ENCODE measurements at places on chromosomes 5 and 9.

DNA sequence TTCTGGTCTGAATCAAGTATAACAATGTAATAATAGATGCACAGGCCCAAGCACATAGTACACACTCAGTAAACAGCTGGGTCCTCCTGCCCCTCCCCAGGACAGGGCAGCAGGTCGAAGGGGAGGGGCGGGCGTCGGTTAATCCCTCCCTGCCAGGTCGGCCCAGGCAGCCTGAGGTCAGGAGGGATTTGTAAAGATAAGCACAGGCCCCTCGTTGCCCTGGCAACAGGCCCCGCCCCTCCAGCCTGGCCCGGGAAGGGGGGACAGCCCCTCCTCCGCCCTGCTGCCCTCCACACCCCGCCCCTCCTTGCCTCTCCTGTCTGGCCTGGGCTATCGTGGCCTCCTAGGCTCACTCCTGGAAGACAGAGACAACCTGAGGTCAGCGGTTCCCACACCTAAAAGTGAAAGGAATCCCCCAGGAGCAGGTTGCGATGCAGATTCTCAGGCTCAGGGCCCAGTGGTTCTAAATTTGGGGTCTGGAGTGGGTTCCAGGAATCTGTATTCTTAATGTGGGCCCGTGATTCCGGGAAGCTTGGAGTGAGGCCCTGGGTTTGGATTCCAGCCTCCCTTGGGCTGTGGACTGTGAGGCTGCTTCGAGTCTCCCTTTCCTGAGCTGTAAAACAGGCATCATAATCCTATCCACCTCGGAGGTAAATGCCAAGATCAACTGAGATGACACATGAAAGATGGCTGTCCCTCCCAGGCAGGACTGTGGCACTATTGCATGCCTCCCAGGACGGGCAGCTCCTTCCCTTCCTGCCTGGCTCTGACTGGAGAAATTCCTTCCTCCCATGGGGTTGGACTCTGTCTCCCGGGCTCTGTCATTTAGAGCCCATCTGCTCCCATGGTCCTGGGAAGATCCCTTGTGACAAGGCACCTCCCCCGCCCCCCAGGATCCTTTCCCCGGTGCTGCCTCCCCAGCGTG lies 4.4 kb downstream of the CRB2 start:
- DNase-seq: no peak

- no peak for DNase-seq
These were observed 315.5 kb downstream of the TRPM3 start for GRCh38 chr9:70805949-70806348.

- DNase-seq: peak; percentile 25
These were observed 74.2 kb downstream of the NTNG2 start for GRCh38 chr9:132235894-132236661.

- no peak for DNase-seq
These were observed 54.4 kb upstream of the RPL26L1 start for GRCh38 chr5:172904643-172905345.

- no peak for DNase-seq
These were observed 925.3 kb downstream of the TLE4 start for GRCh38 chr9:80496901-80497556.

DNA sequence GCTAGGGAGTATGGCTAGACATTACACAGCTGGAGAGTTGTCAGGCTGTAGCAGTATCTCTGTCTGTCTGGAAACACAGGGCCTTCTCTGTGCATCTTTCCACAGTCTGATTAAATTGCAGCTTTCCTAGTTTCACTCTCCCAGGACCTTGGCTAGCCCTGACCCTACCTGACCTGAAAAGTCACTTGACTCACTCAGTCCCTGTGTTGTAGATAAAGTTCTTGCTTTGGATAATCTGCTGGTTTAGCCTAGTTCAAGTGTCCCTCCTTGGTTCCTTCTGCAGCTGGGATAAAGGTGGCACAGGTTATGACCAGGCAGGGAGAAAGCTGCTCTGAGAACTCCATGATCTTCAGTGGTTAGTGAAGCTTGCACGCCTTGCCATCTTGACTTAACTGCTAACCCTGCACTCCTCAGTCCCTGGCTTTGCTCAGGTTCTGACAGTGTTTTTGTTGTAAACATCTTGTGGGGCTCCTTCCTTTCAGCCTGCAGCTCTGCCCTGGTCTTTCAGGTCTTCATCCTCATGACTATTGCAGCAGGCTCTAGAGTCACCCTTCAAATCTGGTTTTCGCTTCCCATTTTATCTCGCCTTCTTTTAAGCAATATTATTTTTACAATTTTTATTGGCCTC lies 101.0 kb downstream of the PIP5K1B start:
- no peak for DNase-seq

DNA sequence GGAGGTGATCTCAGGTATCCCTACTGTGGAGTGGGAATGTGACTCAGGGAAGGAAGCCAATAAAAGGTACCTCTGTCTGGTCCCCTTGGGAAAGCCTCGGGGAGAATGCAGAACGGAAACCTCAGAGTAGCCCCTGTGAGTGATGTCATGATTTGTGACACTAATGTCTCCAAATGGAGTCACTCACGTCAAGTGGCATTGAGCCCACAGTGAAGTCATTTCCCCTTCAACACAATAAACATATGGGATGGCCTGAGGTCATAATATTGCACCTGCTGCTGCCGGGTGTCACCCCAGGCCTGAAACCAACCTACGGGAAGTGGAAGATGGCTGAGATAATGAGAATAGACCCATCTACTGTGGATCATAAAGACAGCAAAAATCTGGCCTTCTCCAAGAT lies 75.9 kb upstream of the GOLM1 start:
- no peak for DNase-seq

GRCh38 chr9:71177901-71178300 lies 56.5 kb upstream of the TRPM3 start:
- no peak for DNase-seq

GRCh38 chr9:26157411-26157810 lies 479.2 kb upstream of the TUSC1 start:
- no peak for DNase-seq

- DNase-seq: no peak
These were observed 25.0 kb upstream of the CCL28 start for GRCh38 chr5:43437062-43437660.

DNA sequence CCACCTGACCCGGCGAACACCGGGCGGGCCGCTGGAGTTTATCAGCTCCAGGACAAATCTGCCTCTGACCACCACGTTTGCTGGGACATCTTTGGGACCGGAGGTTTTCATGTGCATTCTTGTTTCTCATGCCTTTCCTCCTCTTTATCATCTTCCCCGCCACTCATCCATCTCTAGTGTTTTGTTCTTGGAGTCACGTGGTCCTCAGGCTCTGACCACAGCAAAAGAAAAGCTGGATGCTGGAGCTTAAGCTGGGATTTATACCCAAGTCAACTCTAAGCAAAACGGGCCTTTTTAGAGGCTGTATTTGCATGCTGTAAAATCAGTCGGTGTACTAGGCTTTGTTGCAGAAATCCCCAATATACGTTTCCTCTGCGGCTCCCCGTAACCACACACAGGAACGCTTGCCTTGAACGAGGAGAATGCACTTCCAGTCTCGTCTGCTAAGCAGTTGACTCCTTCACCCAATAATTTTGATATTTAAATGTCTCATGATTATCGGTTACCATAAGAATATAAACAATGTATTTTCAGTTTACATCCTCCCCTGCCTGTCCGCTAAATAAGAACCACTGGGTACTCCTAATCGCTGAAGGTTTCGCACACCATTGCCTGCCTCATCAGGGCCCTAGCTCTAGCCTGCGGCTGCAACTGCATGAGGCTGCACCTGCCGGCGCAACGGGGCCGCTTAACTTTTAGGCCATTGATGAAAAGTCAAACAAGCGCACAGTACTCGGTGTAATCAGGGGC lies 560 bp upstream of the NDUFS6 start:
- DNase-seq: peak; percentile 54

DNA sequence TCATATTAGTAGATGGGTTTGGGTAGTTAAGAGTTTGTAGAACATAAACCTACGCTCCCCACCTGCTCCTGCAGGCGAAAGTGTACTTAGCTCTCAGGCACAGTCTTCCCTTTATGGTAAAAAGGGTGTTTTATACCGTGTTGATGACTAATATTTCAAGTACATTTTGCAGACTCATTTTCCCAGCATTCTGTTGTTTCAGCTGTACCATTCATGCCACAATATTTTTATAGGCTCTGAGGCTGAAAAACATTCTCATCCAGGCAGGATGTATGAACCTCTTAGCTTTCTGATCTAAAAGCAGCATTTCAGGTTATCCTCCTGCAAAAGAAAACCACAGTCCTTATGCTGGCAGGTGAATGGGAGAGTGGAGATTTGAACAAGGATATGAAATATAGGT lies 231.4 kb downstream of the NR2F1-AS1 start:
- DNase-seq: no peak

DNA sequence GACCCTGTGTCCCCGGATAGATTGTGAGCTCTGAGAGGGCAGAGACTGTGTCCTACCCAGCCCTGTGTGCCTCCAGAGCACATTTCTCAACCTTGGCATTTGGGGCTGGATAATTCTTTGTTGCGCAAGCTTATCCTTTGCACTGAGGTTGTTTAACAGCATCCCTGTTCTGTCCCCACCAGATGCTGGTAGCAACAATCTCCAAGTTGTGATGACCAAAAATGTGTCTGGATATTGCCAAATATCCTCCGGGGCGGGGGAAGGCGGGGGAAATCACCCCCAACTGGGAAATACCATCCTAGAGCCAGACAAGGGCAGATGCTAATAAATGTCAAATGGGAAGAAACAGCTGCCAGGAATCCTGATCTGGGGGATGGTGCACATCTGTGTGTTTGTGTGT lies 24.0 kb upstream of the TNIP1 start:
- DNase-seq: no peak

DNA sequence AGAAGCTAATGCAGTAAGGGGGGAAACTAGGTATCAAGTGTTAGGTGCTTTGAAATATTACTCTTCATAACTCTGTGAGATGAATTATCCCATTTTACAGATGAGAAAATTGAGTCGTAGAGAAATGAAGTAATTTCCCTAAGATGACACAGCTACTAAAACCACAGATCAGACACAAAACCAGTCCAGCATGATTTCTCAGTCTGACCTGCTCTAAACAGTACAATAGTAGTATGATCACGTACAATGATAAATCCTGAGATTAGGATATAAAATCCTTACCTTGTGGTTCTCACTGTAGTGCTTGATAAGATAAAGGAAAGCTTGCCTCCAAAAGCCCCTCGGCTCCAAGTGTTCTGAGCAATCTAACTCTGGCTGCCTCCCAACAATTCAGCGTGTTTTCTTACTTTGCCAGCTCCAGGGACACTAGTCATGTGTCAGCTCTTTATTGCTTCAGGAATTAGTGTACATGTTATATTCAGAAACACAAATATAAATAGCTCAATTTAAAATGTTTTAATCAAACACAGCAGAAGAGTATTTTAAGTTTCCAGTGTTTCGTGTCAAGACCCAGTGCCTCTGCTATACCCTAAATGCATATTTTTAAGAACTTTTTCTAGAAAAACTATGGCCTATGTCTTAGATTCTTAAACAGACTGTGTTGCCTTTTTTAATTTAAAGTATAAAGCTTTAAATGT lies 243.6 kb downstream of the DENND1A start:
- no peak for DNase-seq

DNA sequence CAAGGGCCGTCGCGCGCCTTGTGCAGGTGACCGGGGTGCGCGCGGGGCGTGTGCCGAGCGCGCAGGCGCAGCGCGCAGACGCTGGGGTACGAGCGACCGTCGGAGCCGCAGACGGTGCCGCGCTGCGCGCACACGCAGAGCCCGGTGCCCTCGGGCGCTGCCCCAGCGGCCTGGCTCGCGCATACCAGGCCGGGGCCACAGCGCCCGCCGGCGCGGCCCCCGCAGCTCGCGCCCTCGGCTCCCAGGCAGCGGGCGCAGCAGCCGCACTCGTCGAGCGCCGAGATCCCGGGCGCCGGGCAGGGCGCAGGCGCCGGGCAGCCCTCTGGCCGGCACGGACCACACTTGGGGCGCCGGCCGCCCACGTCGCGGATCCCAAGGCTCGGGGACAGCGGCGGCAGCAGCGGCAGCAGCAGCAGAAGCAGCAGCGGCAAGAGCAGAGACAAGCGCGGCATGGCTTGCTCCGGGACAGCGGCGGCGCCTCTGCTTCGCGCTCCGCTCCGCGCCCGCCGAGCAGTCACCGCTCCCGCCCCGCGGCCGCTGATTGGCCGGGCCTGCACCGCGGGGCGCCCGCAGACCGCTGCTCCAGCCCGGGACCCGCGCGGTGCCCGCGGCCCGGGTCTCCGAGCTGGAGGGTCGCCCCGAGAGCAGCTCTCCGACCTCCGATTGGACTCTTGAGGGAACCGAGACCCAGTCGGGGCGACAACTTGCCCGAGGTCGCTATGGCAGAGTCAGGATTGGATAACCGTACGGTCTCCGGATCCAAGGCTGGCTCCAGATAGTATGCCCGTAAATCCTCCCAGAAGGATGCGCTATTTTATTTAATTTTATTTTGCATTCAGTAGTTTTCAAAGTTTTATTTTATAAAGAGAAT lies at the start of gene IGFBPL1:
Gene IGFBPL1, minus strand, starts transcription at position 482 of the 871 bp plus-strand sequence. Its CDS starts 30 bp downstream, at position 452.
- peak; percentile 65 for DNase-seq

DNA sequence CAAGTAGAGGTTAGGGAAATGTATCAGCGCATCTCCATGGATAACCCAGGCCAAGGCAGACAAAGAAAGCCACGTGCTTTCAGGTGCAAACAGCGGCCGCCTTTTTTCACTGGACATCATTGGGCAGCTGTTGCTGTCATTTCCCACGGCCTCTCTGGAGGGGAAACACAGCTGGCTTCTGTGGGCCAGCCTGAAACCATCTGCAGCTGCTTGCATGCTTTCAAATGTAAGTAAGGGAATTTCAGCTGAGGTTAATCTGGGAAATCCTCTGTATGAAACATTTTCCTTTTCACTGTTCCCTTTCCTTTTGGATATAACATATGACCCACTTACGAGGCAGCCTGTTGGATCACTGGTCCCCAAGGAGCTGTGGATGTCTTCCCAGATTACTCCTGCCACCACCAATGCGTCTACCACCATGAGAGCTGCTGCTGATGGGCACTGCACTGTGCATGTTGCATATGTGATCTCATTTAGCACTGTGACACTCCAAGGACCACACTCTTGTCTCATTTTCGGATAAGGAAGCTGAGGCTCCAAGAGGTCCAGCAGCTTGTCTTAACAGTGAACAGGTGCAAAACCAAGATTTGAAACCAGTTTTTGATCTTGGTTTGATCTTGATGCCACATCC lies 106.3 kb downstream of the C9orf152 start:
- DNase-seq: no peak

DNA sequence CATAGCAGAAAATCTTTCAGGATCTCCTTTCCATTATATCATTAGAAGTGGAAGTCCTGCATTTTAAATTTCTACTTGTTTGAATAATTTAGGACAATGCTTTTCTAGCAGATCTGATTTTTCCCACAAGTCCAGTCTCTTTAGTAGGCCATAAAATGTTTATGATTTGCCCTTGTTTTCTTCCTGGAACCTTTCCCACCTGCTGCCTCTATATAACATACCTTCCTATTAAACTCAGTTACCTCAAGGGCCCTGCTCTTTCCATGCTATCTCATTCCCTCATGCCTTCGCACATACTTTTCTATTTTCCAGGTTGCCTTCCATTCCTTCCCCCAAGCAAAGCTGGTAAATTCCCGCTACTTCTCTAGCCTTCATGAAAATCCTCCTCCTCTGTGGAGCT lies 187.0 kb upstream of the EFNA5 start:
- DNase-seq: no peak

All from NCI-H1930 (cell line).